ENCODE measurements at places on chromosomes 6 and 20. TPM values are rescaled to one million over a fixed set of nuclear protein-coding genes. Genes with fewer than 3 reads are reported as not detected.

MCCD1 gene
- 0.23 TPM for polyA plus RNA-seq

GPSM3 gene
- polyA plus RNA-seq, result 21.3 TPM

DNA sequence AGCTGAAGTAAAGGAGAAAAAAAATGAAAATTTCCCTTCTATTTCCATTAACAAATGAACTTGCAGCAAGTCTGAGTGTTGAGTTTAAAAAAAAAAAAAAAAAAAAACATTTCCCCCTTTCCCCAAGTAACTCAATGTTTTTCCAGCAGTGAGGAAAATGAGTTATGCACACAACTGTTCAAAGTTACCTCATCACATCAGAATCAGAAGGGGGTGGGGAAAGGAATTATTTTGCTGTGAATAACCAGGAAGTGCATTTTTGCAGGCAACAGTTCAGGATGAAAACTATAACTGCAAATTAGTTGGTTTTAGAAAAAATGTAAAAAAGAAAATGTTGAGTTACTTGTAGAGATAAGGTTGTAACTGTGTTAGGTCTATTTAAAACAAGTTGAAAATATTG, 568.9 kb upstream of the CITED2 start:
- no peak for DNase-seq

GRCh38 chr6:143205131-143205535, 144.4 kb downstream of the AIG1 start:
- no peak for DNase-seq

GRCh38 chr6:167807756-167808155, 19.0 kb upstream of the AFDN start:
- no peak for DNase-seq

GRCh38 chr6:48782225-48782624, 671.2 kb upstream of the PTCHD4 start:
- DNase-seq, result no peak

DNA sequence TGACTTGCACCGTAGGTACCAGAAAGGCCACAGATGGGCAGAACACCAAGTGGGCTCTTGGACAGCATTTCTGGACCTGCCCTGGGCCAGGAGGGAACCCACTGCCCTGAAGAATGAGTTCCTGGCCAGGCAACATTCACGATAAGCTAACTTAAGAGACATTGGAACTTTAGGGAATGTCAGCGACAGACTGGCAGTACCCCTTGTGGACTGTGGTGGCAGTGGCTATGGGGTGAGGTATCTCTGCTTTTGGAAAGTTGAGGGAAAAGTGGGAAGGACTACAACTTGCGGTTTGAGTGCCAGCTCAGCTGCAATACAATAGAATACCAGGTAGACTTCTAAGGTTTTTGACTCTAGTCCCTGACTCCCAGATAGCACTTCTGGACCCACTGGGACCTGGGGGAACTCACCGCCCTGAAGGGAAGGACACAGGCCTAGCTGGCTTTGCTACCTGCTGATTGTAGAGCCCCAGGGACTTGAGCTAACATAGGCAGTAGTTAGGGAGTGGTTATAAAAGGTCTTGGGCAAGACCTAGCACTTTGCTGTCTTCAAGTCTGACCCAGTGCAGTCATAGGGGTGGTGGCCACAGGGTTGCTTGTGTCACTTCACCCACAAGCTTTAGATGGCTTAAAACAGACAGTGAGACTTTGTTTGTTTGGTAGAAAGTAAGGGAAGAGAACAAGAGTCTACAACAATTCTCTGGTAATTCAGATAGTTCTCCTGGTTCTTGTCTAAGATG, 617.6 kb downstream of the COL12A1 start:
- DNase-seq, result no peak

GRCh38 chr6:165807249-165807960, 144.4 kb upstream of the PDE10A start:
- no peak for DNase-seq

- peak; percentile 72 for DNase-seq
These were observed at the start of gene ZNF311 for GRCh38 chr6:29005183-29005885. ZNF311 (minus strand) TSS chr6:29005315; CDS start chr6:29003954, 1,361 bp downstream.

GRCh38 chr20:13301596-13301995, 80.5 kb downstream of the ISM1 start:
- DNase-seq, result no peak

GRCh38 chr20:11375966-11376365, 541.7 kb upstream of the BTBD3 start:
- DNase-seq, result no peak

DNA sequence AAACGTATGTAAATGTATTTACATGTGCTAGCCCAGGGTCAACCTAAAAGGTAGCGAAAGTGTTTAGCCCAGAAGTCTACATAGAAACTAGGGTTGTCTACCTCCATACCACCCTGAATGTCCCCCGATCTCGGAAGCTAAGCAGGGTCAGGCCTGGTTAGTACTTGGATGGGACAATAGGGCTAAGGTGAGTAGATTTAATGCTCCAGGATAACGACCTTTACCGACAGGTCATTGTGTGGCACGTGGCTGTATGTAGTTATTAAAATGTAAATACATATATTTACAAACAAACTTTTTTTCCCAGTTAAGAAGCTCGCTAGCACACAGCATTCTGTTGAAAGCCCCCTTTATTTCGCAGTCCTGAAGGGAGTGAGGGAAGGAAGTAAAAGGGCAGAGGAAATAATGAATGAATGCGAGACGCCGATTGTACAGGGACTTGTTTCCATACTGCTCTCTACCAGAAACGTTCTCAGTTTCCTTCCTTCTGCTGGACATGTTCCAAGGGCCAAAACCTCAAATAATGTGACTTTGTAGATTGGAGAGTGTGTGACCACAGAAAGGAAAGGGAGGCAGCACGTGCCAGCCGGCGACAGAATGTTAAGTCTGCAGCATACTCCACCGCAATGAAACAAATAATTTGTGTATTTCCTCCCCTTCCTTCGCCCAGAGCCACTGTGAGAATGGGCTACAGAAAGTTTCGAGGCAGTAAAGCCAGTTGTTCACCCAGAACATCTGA, 612 bp downstream of the ADAT2 start:
- DNase-seq, result no peak

Measured in left lung (tissue), 14 donors.